ENCODE measurements at places on chromosomes 5 and 9. TPM values are rescaled to one million over a fixed set of nuclear protein-coding genes. Genes with fewer than 3 reads are reported as not detected.

Gene GMCL2
- polyA plus RNA-seq = not detected

Gene MSX2
- polyA plus RNA-seq = not detected

Gene DPYSL3
- not detected for polyA plus RNA-seq

DNA sequence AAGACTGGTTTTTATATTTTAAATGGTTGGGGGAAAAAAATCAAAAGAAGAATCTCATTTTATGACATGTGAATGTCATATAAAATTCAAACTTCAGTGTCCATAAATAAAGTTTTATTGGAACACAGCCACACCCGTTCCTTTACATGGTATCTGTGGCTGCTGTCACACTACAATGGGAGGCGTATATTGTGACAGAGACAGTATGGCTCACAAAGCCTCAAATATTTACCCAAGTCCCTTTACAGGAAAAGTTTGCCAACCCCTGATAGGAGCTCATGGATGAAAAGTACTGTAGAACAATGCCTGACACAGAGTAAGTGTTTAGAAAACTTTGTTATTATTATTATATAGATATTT, 5.2 kb upstream of the DUSP1 start:
- no peak for DNase-seq

DNA sequence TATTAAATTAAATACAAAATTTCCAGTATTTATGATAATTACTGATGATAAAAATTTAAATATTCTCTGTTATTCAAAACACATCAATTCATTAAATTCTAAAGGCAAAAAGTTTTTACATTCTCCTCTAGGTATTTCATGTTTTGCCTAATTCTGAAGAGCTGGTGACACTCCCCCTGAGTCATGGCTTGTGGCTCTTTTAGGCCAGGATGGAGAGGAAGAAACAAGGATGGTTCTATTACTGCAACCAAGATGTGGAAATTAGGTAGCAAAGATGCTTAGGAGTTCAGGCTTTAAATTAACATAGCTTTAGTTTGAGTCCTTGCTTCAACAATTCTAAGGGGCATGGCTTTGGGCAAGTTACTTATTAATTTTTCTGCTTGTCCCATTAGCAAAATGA, 1295.8 kb downstream of the EFNA5 start:
- DNase-seq = no peak

Gene CBY3
- polyA plus RNA-seq = 0.56 TPM

Gene CTNND2
- not detected for polyA plus RNA-seq

Gene PTGDS
- polyA plus RNA-seq = 164 TPM

All from immature natural killer cell (primary cell).